ENCODE measurements at places on chromosomes 4 and X.

GRCh38 chrX:18949291-18949943, 34.5 kb downstream of the PHKA2 start:
- no peak for DNase-seq

DNA sequence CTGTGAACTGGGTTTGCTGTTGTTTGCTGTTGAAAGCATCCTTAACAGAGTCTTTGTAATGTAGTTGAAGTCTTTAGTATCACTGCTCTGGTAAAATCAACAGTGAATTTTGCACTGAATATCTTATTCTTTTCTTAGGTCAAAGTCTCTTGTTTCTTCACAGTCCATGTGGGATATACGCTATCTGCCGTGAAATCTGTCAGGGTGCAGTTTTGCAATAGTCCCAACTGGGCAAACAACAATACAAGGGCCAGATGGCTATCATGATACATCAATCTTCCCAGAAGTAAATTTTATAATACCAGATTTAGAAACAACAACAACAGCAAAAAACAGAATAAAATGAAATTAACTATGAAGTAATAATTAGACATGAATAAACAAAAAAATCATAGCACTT, 123.5 kb downstream of the PPARGC1A start:
- DNase-seq: no peak

DNA sequence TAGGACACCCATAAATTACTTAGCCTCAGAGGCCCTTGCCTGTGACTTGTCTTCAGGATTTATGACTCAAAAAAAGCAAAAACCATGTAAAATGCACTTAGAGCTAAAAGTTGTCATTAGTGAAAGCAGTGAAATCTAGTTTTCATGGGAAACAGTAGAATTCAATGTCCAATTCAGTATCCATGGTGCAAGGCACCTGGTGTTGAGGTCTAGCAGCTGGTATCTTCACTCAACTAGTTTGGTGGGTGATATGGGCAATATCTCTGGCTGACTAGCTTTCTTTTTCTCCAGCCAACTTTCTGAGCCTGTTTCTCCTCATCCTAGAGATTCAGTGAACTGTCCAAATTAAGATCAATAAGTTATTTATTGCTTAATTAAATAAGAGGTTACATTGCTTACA, 229.8 kb upstream of the NDST4 start:
- no peak for DNase-seq

GRCh38 chrX:33205321-33205720, 6.0 kb downstream of the DMD start:
- no peak for DNase-seq

DNA sequence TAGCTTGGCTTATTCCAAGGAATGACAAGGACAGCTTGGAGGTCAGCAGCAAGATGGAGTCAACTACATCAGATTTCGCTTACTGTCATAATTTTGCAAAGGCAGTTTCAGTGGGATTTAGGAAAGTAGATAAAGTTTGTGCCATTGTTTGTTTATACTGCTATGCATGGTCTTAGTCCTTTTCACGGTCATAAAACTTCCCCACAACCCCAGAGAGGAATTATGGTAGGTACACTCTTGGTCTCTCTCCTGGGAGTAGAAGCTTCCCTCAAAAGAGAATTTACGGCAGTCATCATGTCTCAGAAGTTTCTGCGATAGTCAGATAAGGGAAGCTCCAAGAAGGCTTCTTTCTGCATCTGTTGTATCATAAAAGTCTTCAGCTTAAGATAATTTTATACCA, 27.9 kb upstream of the HERC6 start:
- no peak for DNase-seq
